DMS79 treated with DMSO at 0.1 percent for 48 hours (cell line): ENCODE measurements at places on chromosomes 7 and 10.

DNA sequence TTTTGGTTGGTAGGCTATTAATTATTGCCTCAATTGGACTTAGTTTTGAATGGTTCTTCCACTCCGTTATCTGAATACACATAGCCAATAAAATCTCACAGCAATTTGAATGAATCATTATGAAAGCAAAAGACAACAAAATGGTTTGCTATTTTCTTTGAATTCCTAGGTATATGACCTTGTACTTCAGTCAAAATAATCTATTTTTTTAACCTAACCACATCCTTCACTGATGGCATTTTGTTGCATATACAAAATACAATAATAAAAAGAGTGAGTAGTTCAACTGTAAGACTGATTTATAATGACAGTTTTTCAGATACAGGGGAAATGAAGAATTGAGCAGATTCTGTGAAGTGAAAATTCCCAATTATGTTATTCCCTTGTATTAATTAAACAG is 433.1 kb downstream of the HTR7 start:
- no peak for DNase-seq

DNA sequence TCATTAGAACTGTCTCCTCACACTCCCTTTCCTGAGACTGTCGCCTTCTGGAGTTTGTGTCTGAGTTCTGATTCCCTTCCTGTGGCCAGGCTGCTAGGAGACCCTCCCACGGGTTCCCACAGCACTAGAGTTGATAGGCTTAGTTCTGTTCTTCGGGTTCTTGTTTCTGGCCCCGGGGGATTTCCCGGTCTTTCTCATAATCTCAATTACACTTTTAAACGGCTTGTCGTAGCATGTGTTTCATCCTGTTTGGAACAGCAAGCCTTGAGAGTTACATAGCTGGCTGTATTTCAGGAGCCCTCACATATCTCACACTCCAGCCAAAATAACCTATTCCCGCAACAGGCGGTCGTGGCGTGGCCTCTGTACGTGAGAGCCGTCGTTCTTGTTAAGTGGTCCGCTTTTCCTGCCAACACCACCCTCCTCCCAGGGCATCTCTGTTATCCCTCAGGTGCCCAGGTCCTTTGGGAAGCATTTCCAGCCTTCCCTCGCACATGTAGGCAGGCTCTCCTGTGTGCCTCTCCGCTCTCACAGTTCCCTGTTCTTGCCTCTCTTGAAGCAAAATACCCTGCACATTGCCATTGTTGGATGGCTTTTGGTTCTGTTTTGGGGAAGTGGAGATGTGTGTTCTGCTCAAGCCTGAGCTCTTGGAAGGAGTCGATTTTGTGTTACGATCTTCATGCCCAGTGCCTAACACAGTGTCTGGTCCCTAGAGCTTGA is 46.0 kb downstream of the CDC123 start:
- DNase-seq = no peak

DNA sequence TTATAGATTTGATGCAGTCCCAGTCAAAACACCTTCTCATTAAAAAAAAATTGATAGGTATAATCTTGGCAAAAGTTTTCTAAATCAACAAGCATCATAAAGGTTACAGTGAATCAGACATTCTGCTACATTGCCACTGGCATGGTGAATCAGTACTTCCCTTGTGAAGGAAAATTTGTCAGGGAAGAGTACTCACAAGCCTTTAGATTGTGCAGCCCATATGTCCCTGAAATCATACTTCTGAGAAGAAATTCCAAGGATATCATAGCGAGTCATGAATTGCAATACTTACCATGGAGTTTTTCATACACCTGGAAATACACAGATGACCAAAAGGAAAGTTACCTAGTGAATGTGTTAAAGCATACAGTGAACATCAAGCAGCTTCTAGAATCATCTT is 17.2 kb downstream of the VSTM2A start:
- DNase-seq = no peak

DNA sequence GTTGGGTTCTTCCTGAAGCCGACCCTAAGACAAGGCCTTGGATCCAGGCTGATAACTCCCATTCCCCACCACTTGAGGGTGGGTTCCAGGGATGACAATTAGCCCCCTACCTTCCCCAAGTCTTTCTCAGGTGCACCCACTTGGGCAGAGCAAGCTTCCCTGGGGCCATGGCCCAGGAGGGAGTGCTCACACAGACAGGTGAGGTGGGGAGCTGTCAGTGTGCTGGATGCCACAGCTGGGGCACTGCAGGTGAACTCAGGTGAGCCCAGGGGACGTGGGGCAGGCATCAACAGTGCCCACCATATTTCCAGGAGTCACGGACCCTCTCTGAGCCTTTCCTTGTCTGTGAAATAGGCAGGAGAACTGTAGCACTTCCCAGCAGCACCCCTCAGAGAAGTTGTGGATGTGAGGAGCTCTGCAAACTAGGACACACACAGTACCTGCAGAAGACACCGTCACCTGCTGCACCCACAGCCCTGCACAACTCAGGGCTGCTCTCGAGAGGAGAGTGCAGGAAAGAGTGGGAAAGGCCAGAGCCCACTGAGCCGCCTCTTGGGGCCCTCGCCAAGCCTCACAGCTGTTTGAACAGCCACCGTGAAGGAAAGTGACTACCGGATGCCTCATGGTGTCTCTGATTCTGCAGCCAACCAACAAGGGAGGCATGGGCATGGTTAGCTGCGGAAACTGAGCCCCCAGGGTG is 17.9 kb downstream of the SH3PXD2A start:
- DNase-seq = no peak

- DNase-seq = no peak
Measured at GRCh38 chr10:96374639-96374984, 15.8 kb upstream of the OPALIN start.

DNA sequence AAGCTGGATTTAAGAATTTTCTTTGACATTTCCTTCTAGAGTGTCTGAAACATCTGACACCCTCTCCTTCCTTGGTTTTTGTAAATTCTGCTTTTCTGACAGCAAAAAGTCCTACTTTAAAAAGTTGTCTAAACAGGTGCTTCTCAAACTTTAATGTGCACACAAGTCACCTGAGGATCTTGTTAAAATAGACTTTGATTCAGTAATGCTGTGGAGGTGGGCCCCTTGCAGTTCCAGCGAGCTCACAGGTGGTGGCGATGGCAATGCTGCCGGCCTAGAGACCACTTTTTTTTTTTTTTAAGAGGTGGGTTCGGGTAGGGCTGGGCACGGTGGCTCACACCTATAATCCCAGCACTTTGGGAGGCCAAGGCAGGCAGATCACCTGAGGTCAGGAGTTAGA is 77.1 kb downstream of the ABCC2 start:
- no peak for DNase-seq

GRCh38 chr7:135774284-135774683 is 25.7 kb upstream of the FAM180A start:
- no peak for DNase-seq

DNA sequence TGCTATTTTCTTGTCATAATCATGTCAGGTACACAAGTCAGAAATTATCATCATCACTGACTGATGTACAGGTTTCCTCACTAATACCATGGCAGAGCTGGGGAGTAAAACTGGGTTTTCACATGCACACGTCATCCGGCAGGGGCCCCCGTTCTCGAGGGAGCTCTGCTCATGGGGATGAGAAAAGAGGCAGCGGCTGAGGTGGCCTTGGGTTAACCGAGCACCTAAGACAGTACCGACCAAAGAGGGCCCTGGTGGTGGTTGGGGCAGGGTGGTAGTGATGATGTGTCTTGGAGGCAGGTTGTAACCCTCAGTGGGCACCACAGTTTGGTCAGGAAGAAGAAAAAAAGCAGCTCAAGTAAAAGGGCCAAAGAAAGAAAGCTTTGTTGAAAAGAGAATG is 12.1 kb upstream of the TRPV6 start:
- DNase-seq = no peak

- DNase-seq = no peak
Measured at GRCh38 chr7:90111-91063, 102.0 kb upstream of the FAM20C start.

- no peak for DNase-seq
Measured at GRCh38 chr10:124145109-124145870, 51.9 kb upstream of the CHST15 start.

DNA sequence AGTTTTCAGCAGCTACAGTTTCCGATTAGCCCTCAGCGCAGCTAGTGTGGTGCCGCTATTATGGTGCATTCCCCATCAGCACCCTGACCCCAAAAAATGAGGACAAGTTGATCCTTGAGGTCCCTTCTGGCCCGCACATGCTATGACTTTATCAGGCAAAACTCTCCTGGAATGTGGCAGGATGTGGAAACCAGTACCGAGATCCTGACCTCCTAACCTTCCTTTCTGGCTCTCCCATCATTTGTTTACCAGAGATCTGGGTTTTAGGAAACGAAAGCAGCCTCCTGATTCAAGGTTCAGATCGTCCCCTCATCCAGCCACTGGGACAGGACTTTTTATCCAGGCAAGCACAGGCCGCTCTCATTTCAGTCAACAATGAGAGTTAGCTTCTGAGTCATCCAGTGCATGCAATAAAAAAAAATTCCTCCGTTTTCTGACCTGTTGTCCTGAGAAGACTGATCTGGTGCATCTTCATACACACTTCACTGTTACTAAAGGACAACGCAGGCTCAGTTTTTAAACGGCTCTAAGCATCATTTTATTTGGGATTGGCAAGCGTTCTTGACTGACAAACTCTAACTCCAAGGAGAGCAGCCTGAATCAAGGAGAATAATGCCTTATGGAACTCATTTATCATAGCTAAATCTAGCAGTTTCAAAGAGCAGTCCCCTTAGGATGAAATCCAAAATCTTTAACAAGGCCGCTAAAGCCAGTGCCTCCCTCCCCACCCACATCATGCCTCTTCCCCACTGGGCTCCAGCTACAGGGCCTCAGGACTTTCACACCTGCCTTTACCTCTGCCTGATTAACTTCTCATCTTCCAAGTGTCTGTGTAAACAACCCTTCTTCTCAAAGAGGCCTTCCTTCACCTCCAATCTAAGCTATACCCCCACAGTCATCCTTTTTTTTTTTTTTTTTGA is 17.1 kb downstream of the PDLIM1 start:
- DNase-seq = no peak
